Pons (tissue), 1 donor: ENCODE measurements at places on chromosomes 1 and 21.

DNA sequence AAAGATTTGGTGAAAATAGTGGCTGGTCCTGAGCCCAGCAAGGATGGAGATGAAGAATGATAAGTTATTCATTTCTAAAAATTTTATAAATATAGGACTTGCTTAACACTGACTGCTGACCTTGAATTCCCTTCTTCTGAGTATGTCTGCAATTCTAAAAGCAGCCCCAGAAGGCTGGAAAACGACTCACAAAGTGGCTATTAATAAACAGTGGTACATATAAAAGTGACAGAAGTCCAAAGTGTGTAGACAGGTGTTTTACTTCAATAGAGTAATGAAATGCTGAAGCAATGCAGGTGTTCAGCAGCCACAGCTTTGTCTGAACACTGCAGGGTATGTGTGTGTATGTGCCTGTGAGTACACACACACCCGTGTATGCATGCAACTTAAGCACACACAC lies 219.0 kb upstream of the NRIP1 start:
- DNase-seq = no peak

DNA sequence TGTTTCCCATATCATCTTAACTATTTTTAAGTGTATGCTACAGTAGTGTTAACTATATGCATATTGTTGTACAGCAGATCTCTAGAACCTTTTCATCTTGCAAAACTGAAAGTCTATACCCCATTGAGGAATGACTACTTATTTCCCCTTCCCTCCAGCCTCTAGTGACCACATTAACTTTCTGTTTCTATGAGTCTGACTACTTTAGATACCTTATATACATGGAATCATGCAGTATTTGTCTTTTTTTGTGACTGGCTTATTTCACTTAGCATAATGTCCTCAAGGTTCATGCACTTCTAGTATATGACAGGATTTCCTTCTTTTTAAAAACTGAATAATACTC lies 96.5 kb upstream of the BTG3 start:
- no peak for DNase-seq

DNA sequence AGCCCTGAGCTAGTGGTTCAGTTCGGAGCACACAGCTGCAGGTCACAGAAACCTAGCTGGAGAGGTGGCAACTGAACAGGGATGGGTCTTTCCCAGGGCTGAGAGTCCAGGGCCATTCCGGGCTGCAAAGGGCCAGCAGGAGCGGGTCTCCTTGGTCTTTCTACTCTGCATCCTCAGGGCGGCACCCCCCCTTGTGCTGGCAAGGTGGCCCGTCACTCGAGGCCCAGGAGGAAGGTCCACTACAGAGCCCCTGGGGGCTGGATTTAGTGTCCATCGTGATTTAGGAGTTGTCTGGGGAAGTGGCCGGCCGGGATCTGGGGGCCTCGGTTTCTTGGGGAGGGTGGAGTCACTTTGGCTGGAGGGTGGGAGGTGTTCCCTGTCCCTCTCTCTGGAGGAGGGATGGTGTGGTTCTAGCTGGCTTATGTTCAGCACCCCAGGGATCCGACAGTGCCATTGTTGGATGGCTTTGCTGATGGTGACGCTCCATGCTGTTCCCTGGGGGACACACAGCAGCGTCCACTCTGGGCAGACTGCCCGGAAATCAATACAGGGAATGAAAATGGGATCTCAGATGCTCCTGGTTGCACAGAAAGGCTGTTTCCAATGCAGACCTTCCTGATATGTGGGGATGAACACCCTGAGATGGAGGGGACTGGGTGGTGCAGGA lies 64.4 kb downstream of the UMODL1 start:
- no peak for DNase-seq

GRCh38 chr1:173409613-173410012 lies 67.5 kb upstream of the PRDX6 start:
- peak; percentile 46 for DNase-seq

- no peak for DNase-seq
Observed at GRCh38 chr1:219833214-219833815, 95.0 kb downstream of the SLC30A10 start.

- DNase-seq = peak; percentile 84
Observed at GRCh38 chr1:158203693-158204457, 23.2 kb downstream of the CD1D start.

DNA sequence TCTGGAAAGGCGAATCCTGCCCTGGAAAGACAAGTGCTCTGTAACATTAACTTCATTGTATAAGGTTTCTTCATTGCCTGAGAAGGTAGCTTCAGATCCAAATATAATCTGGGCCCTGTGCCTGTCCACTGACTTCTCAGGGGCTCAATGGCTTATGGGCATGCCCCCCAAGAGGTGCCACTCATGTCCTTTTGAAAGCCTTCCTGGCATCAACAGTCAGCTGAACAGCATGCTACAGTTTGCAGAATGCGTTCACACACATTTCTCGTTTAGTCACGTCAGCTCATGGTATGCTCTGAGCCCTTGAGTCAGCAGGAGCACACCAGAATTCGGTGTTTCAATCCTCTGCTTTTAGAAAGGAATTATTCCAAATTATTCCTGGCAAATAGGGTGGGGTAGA lies 23.8 kb downstream of the TMCC2 start:
- DNase-seq = peak; percentile 39

GRCh38 chr1:32926562-32926961 lies 25.4 kb upstream of the TMEM54 start:
- DNase-seq = no peak

GRCh38 chr1:171081314-171081753 lies 9.4 kb upstream of the FMO3 start:
- DNase-seq = peak; percentile 48

DNA sequence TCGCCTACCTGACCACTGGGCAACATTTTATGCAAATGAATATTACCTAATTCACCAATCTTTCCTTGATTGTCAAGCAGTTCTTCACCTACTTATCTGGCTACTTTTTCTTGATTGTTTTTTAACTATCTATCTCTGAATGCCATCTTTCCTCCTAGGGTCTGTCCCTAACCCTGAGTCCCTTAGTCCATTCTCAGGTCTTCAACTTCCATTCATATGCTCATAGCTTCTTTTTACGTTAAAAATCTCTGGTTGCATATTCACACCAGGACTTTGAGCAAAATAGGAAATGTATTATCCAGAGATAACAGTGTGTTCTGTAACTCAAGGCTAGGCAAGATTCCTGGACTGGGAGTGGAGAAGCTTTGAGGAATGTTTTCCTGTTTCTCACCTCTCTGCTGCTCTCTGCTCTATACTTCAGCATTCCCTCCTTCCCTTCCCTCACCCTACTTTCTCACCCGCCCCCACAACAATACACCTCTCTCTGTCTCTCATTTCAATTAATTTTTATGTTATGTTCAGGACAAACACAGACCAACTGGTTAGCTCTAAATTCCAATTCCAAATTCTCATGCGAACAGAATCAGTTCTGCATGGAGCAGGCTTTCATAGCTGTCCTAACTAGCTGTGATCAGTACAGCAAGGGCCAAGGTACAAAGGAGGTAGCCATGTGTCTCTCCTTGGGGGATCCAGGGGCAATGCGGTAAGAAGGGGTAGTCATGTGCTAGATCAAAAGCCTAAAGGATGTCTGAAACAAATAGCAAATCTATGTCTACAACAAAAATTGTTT lies 278.4 kb downstream of the USH2A start:
- DNase-seq = no peak

- no peak for DNase-seq
Observed at GRCh38 chr1:174451408-174451807, 3.6 kb downstream of the GPR52 start.

DNA sequence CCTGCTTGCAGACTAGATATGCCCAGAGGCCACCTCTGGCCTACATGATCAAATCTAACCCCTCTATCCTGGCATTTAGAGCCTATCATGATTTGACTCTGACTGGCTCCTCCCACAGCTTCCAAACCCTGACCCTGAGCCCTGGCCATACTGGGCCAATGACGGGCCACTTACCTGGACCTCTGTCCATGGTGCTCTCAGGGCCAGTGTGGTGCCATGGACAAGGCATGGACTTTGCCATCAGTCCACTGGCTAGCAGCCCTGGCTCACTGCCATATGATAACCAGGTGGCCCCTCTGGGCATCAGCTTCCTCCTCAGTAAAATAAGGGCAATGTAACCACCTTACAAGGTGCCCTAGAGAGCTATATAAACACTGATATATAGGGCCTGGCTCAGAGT lies 713.4 kb downstream of the PTPRU start:
- DNase-seq = no peak

- DNase-seq = no peak
Observed at GRCh38 chr1:226487921-226488320, 60.6 kb upstream of the STUM start.

GRCh38 chr1:50522691-50523342 lies 99.6 kb upstream of the DMRTA2 start:
- DNase-seq = no peak

- no peak for DNase-seq
Observed at GRCh38 chr21:16634515-16634914, 878.3 kb upstream of the CXADR start.

- DNase-seq = no peak
Observed at GRCh38 chr1:217029281-217030157, 306.3 kb upstream of the ESRRG start.

GRCh38 chr1:160488347-160489058 lies 34.6 kb downstream of the SLAMF6 start:
- DNase-seq = no peak

DNA sequence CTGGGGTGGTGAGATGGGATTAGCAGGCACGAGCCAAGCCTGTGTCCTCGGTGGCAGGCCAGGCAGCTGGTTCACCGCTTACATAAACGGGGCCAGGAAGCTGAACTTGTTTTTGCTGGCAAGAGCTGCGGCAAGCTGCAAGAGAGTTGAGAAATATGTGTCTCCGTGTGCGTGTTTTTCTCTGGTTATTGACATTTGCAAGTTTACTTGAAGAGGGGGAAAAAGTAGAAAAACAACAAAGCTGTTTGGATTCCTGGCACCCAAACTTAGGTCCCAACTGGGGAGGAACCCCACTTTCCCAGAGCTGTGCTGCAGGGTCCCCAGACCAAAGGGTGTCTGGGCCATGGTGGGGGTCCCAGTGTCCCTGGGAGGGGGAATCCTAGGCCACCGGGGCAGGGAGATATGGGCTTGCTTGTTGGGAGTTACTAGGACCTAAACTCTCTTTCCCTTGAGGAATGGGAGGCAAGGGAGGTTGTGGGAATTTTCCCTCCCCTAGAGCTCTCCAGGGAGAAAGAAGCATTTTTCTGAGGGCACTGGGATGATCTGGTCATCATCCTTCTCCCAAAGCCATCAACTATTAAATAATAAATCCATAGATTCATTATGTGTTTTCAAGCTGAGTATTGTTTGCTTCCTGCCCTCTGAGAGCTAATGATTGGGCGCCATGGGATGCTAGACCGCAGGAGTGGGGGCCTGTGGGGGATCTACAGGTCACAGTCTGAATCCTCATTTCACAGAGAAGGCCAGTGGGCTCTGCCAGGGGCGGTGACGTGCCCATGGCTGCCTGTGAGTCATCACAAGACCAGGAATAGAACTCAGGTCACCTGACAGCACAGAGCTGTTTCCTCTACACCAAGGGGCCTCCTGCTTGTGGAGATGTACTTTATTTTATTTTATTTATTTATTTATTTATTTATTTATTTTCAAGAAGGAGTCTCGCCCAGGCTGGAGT lies 14.8 kb downstream of the IL6R start:
- DNase-seq = peak; percentile 85

GRCh38 chr1:191609305-191609704 lies 549.0 kb upstream of the RGS18 start:
- DNase-seq = no peak
